CD4-positive, alpha-beta T cell (primary cell): ENCODE measurements at places on chromosomes 12 and 14. TPM values are rescaled to one million over a fixed set of nuclear protein-coding genes. Genes with fewer than 3 reads are reported as not detected.
A peak's percentile ranks its signal among the peaks of the same experiment; 100 is the strongest.

DNA sequence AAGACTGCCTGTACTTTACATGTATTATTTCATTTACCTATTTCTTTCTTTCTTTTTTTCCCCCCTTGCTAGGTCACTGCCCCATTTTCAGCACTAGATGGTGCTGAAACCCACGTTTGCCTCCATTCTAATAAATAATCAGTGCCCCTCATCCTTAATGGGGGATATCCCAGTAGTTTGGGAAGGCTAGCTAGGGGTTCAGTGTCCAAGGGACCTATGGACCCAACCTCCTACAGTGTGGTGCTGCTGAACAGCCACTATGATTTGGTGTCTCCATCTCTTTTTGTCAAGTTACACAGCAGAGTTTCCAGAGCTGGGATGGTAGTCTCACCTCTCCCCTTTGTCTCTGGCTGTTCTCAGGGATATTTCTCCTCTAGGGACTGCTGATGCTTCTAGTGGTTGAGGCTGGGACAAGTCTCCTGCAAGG lies 6.5 kb upstream of the HCFC2 start:
- H3K4me1 ChIP-seq, result no peaks in the 10 kb centered on the region
- DNase-seq, result no peak
- no peak overlapping the region for H3K4me3 ChIP-seq
- no peak overlapping the region for H3K27ac ChIP-seq

DNA sequence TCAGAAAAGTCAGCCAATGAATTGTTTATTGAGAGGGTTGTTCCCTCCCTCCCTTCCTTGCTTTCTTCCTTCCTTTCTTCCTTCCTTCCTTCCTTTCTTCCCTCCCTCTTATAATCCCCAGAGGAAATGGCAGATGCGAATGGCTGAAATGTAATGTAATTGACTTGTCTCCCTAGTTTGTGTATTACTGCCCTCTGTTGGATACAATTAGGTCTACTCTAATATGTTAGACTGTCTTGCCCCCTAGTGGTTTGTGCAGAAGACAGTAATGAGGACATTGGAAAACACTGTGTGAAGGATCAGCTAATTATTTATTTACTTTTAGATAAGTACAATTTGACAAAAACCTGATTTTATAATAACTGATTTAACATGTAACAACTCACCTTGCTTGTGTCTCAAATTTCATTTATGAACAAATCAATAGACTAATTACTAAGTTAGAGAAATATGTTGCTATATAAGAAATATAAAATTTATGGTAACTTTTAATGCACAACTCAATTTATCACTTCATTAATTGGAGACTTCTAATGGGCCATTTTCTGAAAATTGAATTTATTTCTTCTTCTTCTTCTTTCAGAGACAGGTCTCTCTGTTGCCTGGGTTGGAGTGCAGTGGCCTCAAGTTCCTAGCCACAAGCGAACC lies 229.8 kb upstream of the LRIG3 start:
- no peaks in the 10 kb centered on the region for H3K36me3 ChIP-seq
- no peak overlapping the region for H3K4me3 ChIP-seq
- no peak overlapping the region for H3K27ac ChIP-seq
- H3K27me3 ChIP-seq, result no peaks in the 10 kb centered on the region
- no peak for DNase-seq

DNA sequence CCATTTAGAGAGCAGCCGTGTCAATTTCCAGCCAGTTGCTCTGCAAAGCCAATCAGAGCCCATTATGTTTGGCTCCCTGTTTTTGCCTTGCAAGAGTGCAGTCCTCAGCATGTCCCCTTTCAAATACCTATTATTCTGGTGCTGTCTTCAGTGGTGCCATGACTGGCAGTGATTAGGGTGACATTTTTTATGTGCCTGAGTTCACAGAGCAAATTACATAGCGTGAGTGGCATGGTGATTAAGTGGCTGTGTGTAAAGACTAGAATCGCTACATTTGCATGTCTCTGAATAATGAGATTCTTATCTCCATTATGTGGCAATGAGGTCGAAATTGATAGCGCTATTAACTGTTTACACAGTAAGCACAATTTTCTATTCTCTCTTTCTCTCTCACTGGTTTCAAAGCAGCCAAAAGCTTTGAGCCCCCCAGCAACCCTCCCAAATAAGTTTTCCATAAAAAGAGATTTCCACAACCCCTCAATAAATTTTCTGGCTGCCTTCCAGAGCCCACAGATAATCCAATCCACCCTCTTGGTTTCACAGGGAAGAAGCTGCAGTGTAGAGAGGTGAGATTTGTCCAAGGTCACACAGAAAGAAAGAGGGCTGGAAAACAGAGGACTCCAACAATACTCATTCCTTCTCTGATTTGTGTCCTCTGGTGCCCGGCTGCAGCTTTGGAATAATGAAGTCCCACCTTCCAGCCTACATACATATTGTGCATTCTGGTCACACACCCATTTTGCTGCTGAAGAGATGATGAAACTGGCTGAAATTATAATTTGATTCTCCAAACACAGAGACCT lies 58.8 kb upstream of the NUDT4 start:
- no peak for DNase-seq
- H3K4me3 ChIP-seq, result no peak overlapping the region
- H3K36me3 ChIP-seq, result no peaks in the 10 kb centered on the region
- H3K4me1 ChIP-seq, result no peaks in the 10 kb centered on the region

DNA sequence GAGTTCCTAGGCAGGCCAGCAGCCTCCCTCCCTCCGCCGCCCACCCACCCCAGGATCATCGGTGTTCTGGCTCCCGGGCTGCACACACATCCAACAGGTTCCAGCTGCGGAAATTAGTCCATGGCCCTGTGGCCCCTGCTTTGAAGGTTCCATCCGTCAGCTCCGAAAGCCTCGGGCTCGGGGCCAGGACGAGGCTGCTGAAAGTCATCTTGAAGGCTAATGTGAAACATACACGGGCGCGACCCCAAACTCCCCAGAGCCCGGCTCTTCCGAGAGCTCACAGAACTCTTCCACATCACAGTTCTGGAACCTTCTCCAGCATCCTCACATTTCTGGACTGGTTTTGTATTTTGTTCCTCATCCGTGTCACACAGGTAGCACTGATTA lies 19.8 kb downstream of the KDM2B start:
- H3K4me1 ChIP-seq, result peaks cover 9% of the 10 kb centered on the region
- peaks cover 13% of the 10 kb centered on the region for H3K36me3 ChIP-seq
- no peaks in the 10 kb centered on the region for H3K27me3 ChIP-seq
- H3K4me3 ChIP-seq, result no peak overlapping the region
- H3K27ac ChIP-seq, result no peak overlapping the region

- peak; percentile 85 for DNase-seq
- H3K4me1 ChIP-seq, result peaks cover 38% of the 10 kb centered on the region
- peak within 1 kb of the TSS; percentile 100 for H3K27ac ChIP-seq
Observed at GRCh38 chr12:123457980-123458779, at the start of gene SNRNP35. SNRNP35 (plus strand) TSS chr12:123458139; CDS start chr12:123465541, 7,402 bp downstream.

- no peak overlapping the region for H3K27ac ChIP-seq
- H3K4me1 ChIP-seq, result no peaks in the 10 kb centered on the region
- H3K4me3 ChIP-seq, result no peak overlapping the region
- DNase-seq, result no peak
- H3K27me3 ChIP-seq, result no peaks in the 10 kb centered on the region
Observed at GRCh38 chr12:24396224-24396623, 446.8 kb upstream of the SOX5 start.

Gene SSTR1
- total RNA-seq, result not detected

Gene TMEM229B
- total RNA-seq, result 7.1 TPM

Gene OS9
- total RNA-seq, result 108 TPM
